ENCODE measurements at places on chromosomes 6 and 20.

DNA sequence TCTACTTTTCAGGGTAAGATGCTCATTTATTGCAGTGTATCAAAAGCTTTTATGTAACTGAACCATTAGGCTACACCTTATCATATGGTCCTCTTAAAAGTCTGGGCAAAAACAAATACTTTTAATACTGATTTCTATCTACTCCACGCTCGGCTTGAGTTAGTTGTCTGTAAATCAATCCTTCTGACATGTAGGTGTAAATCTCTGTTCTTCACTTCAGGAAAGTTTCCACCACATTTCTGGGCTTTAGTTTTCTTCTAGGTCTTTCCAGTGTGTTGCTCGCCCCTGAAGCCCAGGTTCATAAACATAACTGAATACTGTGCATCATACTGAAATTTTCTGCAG, 89.2 kb upstream of the RNF217 start:
- no peak for DNase-seq

- DNase-seq = peak; percentile 24
Observed at GRCh38 chr6:39335780-39336545, 13.5 kb upstream of the KCNK16 start.

- DNase-seq = no peak
Observed at GRCh38 chr20:21832442-21833385, 127.2 kb downstream of the PAX1 start.

- DNase-seq = no peak
Observed at GRCh38 chr6:100803264-100804045, 77.7 kb downstream of the ASCC3 start.

DNA sequence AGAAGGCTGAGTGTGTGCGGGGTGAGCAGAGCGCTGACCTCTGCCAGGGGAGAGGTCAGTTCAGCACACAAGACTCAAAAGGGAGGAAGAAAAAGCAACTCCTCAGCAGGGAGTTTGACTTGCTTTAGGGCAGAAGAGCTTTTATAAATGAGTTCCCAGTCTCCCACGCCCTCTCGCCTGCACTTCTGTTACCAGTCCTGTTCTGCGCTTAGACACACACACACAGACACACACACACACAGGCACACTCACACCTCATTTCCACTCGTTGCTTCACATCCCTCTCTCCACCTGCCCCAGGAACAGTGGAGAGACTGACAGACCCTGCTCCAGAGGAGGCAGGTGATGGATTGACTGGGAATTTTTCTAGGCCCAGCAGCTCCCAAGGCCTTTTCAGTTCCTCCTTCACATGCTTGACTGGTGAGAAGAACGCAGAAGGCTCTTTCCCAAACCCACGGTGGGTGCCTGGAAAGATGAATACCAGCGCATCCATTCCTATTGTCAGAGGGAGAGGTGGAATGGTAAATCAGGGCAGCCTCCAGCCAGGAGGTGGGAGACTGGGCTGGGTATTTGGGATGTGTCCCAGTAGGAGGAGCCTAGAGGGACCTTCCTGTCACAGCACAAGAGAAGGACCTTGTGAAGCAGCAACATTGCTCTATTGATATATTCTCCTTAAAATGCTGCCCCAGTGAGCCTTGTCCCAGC, 43.7 kb downstream of the JAG1 start:
- no peak for DNase-seq

DNA sequence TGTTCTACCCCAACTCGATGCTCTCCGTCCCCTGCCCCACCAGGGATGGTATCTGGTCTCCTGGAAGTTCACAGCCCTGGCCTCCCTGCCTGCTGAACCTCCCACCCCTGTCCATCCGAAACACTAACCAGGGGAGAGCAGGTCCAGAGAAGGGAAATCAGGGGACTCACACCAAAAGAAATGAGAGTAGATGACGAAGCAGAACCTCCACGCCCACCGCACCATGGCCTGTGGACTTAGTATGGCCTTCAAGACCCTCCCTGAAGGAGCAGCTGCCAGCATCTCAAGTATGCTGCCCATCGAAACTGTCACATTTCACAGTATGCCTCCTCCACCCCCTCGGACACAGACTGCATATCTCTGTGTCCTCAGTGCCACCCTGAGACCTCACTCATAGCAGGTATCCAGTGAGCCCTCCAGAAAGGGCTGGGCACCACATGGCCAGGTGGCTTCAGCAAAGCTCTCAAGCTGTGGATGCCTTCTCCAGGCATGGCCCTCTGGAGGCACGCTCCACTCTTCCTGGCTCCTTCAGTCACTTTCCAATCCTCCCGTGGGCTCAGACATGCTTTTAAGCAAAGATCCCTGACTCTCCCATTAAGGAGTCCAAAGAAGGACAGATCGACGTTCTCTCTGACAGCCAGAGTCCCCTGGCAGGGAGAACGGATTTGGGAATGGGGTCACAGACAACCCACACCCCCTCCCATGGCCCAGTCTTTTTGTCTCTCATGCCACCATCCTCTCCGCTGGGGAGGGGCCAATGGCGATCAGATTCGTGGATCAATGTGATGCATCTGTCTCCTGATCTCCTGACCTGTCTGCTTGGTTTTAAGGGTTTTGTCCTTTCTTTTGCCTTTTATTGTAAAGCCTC, 158.4 kb downstream of the ANKRD60 start:
- DNase-seq = no peak

GRCh38 chr6:12010635-12011275, 1.4 kb upstream of the HIVEP1 start:
- peak; percentile 56 for DNase-seq

GRCh38 chr6:119584088-119584487, 234.5 kb upstream of the MAN1A1 start:
- DNase-seq = no peak

GRCh38 chr6:8657522-8657921, 222.2 kb upstream of the SLC35B3 start:
- no peak for DNase-seq

GRCh38 chr6:78598966-78599365, 268.4 kb upstream of the IRAK1BP1 start:
- DNase-seq = peak; percentile 20

DNA sequence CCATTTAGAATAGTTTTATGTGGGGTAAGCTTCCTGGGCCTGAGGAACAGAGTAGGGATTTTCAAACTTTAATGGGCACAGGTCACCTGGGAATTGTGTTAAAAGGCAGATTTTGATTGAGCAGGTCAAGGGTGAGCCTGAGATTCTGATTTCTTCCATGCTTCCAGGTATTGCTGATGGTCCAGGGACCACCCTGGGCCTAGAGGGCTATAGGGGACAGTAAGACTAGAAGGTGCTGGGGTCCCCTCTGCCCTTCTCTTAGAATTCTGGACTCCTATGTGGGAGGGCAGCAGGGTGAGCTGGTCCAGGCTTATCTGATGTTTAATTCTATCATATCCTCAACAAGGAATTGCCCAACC, 2.6 kb downstream of the DDR1 start:
- no peak for DNase-seq

GRCh38 chr6:26592649-26593048, 4.1 kb upstream of the ABT1 start:
- DNase-seq = no peak

GRCh38 chr6:18680842-18681241, 293.7 kb downstream of the RNF144B start:
- no peak for DNase-seq

DNA sequence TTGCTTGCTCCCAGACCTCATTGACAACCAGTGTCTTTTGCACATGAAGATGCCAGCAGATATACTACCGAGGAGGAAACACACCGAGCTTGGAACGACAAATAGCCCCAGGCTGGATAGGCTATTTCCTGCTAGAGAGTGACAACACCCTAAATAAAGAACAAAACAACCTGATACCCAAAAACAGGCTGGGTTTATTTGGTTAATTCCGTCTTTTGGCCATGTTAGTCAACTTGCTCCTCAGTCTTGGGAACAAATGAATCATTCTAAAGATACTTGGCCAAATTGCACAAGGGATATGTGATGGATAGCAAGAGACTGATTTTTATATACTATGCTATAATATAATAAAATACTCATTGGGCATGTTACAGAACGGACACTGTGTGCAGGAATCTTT, 11.5 kb upstream of the MUC22 start:
- no peak for DNase-seq

- DNase-seq = no peak
Observed at GRCh38 chr6:18488004-18488403, 100.9 kb downstream of the RNF144B start.

DNA sequence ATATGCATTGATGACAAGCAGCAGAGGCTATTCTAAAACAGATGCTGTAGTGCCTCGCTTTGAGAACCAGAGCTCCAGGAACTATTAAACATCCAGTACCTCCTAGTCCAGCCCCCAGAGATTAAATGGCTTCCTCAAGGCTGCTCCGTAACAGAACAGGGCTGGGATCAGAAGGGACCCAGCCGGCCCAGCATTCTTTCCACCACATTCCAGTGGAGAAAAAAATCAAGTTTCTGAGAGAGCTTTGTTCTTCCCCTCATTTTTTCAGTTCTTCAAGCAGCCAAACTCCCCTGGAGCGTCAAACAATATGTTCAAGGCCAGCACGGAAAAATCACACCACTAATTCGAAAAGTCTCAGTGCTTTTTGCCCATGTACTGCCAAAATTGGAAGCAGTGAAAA, 5.8 kb upstream of the STMND1 start:
- DNase-seq = no peak

DNA sequence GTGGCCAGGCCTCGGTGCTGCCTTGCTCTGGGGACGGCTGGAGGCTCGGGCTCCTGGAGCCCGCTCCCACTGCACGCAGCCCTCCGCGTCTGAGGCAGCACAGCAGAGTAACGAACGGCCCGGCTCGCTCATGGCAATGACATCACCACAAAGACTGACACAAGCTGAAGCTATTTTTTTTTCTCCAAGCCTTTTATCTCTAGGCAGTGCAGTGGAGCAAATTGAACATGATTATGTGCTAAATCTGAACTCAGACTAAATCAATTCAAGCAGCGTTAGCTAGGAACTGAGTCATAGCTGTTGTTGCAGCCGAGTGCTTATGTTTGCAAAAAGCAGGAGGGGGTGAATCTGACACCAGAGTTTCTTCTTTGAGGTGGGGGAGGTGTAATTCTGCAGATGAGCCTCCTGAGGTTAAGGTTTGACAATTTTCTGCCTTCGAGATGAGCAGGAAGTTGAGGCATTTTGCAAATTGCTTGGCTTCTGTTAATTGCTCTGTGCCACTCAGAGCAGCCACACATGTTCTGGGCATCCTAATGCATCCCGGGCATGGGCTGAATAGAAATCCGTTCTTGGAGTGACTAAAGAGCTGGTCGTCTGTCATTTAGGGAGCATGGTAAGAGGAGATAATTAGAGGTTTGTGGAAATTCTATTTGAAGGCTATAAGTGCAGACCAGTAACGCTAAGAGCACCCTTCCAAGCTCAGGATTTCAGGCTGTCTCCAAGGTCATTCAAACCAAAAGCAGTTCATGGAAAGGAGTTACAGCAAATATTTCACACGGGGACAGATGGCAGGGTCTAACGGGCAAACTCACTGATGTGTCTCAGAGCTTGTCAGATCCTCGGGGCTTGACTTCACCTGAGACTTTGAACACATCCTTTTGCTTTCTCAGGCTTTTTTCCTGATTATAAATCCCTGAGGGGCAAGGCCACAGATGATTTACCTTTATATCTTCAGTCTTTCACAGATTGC, 155.1 kb upstream of the ENPP5 start:
- DNase-seq = peak; percentile 10

- DNase-seq = no peak
Observed at GRCh38 chr6:133467982-133468380, 226.8 kb downstream of the EYA4 start.

GRCh38 chr6:26607434-26608230, 10.9 kb downstream of the ABT1 start:
- peak; percentile 67 for DNase-seq

DNA sequence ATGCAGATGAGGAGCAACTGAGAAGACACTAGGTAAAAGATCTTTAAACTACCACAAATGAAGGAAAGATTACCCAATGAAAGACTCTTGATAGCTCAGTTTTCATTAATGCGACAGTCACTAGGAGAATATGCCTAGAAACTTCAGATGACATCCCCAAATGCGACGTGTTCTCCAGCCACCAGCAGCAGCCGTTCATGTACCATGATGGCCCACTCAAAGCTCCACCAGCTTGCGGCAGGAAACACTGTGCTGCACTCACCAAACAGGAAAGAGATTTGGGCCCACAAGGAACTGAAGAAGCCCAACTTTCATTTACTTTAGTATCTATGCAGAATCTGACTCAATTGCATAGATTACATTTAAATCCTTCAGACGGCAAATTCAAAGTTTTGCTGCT, 7.5 kb downstream of the DIDO1 start:
- no peak for DNase-seq

Data from HTR-8/SVneo (cell line).